ENCODE measurements at places on chromosomes 3 and 15.

DNA sequence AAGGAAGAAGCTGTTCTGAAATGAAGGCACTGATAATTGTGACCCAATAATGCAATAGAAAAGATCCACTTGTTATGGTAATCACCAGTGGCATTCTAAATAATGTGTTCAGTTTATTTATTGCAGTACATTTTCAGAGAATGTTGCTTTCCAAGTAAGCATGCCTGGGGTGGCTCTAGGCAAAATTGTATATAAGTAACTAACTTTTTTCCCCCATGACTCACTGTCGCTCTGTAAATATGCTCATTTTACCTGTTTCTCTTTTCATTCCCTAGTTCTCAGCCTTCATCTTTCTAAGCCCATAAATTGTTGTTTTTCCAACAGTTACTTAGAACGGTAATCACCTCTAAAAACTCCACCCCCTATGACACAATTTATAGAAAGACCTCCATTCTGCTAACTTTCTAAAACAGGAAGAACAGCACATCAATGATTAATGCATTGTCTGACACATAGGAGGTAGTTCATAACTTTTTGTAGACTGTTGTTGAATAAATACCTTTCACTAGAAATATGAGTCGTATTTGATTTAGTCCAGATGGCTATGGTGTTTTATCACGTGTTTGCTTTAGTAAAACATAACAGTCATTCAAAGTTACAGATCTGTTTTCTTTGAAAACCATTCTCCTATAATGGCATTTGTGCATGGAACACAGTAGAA is 143.1 kb downstream of the LSAMP start:
- DNase-seq: no peak

GRCh38 chr3:69892706-69893105 is 106.8 kb upstream of the SAMMSON start:
- no peak for DNase-seq

DNA sequence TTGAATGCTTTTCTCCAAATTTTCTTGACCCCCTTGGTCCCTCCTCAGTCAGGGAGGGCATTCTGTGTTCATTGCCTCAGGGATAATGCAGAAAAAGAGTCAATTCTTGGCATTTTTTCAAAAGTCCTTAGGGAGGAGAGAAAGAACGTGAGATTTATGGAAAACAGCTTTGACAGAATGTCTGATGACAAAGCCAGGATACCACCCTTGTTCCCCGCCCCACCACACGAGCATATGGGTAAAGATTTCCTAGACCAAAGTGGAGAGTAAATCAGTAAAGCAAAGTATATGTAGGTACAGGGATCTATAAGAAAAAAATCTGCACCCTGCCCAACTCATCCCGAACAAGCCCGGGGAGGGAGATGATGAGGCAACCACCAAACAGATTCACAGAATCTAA is 11.2 kb downstream of the SRGAP3 start:
- no peak for DNase-seq

GRCh38 chr3:122964811-122965210 is 62.8 kb downstream of the SEMA5B start:
- no peak for DNase-seq

DNA sequence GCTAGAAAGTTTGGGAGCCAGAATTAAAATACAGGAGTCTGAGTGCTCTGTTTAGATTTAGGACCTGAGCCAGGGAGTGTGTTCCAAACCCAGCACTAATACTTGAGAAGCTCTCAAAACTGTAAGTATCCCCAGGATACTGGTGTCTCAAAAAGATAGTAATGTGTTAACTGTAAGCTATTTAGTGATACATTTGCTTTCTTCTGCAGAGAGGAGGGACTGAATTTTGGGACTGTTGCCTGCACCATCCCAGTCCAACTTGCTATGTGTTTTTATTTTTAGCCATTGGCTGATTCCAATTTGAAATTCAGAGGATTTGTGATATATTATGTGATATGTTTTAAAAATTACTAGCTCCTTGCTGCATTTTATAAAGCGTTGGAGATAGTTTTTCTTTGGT is 31.5 kb downstream of the UBE2E1 start:
- no peak for DNase-seq

GRCh38 chr15:70794596-70795310 is 31.4 kb upstream of the UACA start:
- DNase-seq: no peak

DNA sequence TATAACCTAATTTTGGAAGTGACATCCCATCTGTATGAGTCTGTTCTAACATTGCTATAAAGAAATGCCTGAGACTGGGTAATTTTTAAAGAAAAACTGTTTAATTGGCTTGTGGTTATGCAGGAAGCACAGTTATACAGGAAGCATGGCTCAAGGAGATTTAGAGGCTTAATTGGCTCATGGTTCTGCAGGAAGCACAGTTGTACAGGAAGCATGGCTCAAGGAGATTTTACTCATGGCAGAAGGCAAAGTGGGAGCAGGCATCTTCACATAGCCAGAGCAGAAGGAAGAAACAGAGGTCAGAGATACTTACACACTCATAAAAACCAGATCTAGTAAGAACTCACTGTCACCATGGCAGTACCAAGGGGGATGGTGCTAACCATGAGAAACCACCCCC is 193.1 kb upstream of the ADAMTS9 start:
- no peak for DNase-seq

DNA sequence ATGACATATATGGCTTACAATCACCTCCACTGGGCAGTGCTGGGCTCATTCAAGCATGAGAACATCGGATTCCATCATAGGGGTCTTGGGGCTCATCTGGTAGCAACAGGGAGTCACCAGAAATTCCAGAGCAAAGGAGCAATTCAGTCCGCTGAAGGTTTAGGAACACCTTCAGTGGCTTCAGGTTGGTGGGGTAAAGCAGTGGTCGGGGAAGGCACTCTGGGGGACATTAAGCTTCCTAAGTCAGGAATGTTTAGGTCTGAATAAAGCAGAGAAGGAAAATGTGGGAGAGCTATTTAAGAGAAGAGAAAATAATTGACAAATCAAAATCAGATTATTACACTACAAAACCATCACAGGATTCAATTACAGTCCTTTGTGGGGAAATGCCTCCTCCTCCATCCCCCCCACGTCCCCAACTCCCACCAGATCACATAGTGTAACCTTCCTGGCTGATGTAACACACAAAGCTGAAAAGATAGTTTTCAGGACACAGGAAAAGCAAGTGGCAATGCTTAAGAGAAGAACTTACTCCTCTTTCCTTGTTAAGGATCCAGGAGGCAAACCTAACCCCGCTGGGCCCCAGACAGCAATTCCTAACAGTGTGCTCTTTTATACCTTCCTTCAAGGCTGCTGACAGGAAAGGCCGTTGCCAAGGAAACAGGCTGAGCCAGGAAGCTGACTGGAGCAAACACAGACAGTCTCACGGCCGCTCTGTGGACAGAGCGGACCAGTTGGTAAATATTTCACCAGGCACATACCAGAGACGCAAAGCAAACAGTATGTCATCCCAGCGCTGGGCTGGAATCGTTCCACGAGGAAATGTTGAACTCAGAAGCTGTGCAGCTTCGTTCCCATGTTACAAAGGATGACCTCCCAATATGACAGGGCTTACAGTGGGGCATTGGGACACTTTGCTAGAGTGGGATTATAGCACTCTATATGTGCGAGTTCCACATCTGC is 57.5 kb upstream of the LMCD1 start:
- DNase-seq: peak; percentile 45

- peak; percentile 73 for DNase-seq
Measured at GRCh38 chr15:25437777-25438600, 835 bp downstream of the UBE3A start.

DNA sequence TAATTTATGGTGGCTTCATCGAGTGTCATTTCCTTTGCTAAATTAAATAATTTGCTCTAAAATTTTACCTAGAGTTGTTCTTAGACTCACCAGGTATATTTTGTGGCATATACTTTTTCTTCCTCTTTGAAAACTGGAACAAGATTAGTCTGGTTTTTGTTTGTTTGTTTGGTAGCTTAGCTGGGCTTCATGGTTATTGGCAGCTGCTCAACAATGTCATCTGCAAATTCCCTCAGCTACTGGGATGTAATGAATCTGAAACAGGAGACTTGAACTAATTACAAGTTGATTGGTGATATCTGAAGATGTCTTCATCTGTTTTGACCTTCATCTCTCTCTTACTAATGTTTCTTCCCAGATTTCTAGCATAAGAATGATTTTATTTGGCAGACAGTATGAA is 270.5 kb upstream of the P2RY1 start:
- no peak for DNase-seq

- DNase-seq: no peak
Measured at GRCh38 chr15:66165856-66166255, 87.7 kb downstream of the MEGF11 start.

DNA sequence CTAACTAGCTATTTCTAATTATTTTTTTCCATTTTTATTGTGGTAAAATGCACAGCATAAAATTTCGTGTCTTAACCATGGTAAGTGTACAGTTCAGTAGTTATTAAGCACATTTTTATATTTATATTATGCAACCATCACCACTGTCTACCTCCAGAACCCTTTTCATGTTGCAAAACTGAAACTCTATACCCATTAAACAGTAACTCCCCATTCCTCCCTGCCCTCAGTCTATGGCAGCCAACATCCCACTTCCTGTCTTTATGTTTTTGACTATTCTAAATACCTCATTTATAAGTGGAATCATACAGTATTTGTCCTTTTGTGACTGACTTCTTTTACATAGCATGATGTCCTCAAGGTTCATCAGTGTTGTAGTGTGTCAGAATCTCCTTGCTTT is 25.5 kb downstream of the SLC35A5 start:
- DNase-seq: no peak

Data from C1 segment of cervical spinal cord (tissue), 14 donors.